CD4-positive, alpha-beta memory T cell (primary cell): ENCODE measurements at places on chromosomes 1 and 21.
A peak's percentile ranks its signal among the peaks of the same experiment; 100 is the strongest.

- no peak for DNase-seq
Measured at GRCh38 chr1:231861541-231862481, 235.2 kb downstream of the DISC1 start.

DNA sequence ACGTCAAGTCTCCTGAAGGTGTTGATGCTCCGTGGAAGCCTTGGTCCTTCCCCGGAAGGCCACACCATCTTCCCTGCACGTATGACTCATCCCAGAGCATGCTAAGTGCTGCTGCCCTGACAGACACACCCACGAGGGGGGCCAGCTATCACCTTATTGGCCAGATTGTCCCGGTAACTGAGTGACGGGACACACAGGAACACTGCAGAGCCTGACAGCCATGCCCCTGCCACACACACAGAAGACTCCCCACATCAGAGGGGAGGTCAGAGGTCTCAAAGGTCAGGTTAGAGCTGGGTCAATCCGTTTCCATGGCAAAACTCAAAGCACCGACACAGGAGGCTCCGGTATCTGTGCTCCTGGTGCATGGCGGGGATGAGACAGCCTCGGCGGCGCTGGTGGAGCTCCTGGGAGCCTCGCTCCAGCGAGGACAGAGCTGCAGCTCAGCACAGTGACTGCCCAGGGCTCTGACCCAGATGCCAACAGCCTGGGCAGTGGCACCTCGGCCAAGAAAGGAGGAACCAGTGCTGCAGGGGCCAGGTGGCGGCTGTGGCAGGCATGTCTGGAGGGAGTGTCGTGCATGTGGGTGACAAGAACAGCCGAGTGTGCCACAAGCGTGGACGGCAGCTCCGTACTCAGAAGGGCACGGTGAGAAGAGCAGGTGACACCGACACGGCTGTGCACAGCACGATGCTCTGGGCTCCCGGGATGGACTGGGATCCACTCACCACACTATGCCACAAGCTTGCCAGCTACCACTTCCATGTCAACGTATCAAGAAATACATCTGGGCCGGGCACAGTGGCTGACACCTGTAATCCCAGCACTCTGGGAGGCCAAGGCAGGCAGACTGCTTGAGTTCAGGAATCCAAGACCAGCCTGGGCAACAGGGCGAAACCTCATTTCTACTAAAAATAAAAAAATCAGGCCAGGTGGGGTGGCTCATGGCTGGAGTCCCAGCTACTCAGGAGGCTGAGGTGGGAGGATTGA lies 14.8 kb upstream of the TMEM240 start:
- no peak for DNase-seq

GRCh38 chr1:26743426-26744059 lies 44.2 kb upstream of the PIGV start:
- DNase-seq = no peak

- no peak for DNase-seq
Measured at GRCh38 chr1:9417695-9418094, 121.6 kb upstream of the SLC25A33 start.

GRCh38 chr1:55846051-55846450 lies 630.9 kb upstream of the USP24 start:
- no peak for DNase-seq

DNA sequence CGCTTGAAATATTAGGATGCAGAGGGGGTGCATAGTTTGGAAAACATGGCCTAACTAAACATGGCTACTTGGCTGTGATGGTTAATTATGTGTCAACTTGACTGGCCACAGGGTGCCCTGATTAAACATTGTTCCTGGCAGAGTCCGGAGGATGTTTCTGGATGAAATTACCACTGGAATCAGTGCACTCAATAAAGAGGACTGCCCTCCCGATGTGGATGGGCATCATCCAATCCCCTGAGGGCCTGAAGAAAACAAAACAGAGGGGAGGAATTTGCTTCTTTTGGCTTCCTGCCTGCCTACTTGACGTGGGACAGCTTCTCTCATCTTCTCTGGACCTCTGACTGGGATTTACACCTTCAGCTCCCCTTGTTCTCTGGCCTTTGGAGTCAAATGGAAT lies 79.1 kb upstream of the KCNE2 start:
- DNase-seq = no peak

GRCh38 chr1:13725714-13726175 lies 25.8 kb downstream of the PRDM2 start:
- DNase-seq = peak; percentile 60

DNA sequence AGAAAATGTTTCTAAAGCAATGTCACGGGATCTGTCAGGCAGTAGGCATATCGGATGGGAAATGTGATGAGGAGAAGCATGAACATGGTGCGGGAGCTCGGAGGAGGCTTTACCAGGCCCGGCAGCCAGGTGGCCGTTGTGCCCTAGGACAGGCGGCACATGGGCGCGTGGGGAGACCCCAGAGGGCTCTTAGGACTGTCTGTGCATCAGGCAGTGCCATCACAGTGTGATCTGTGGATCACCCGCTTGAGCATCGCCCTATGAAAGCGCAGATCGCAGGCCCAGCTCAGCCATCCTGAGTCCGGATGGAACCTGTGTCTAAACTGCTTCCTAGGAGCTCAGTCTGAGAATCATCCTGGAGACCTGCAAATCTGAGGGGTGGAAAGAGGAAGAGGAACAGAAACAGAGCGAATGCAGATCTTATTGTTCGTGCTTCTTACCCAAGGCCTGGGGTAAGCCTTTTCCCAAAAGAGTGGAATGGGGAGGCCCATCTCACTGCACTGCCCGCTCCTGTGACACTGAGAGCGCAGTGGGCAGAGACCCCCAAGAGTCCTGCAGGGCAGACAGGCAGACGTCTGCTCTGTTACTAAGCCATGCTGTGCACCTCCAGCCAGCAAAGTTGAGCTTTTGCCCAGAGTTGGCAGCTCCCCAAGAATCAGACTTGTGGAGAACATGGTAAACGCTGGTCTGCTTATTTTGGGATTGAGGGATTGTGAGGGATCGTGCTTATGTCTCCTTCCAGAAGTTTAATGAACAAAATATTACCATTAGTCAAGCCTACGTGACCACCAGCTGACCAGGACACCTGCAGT lies 251.0 kb downstream of the RHOU start:
- no peak for DNase-seq

- no peak for DNase-seq
Measured at GRCh38 chr1:68570871-68571270, 74.0 kb upstream of the DEPDC1 start.

GRCh38 chr1:34655206-34655874 lies 99.5 kb upstream of the GJB5 start:
- DNase-seq = no peak

DNA sequence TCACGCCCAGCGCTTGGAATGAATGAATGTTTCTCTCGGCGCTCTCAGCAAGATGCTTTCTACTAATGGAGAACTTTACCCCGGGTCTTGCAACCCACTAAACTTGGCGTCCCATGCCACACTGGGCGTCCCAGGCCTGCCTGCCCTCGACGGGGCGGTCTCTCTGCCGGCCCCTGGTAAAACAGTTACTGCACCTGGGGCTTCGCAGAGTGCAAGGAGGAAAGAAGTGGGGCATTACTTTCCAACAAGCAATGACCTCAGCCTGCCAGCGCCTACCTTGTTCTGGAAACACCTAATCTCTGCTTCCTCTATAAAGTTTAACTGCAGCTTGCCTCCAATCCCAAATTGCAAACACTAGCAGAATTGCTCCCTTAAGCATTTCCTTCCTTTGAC lies 27.8 kb upstream of the NFIA start:
- no peak for DNase-seq

GRCh38 chr1:92470216-92470615 lies 16.5 kb downstream of the GFI1 start:
- no peak for DNase-seq

- DNase-seq = no peak
Measured at GRCh38 chr1:243848858-243849420, 1.1 kb downstream of the AKT3 start.

GRCh38 chr1:154847891-154848290 lies 22.2 kb downstream of the KCNN3 start:
- DNase-seq = no peak

GRCh38 chr1:175591083-175591743 lies 152.2 kb downstream of the TNR start:
- no peak for DNase-seq

- DNase-seq = no peak
Measured at GRCh38 chr21:32279377-32279680, 480 bp upstream of the MIS18A start.

DNA sequence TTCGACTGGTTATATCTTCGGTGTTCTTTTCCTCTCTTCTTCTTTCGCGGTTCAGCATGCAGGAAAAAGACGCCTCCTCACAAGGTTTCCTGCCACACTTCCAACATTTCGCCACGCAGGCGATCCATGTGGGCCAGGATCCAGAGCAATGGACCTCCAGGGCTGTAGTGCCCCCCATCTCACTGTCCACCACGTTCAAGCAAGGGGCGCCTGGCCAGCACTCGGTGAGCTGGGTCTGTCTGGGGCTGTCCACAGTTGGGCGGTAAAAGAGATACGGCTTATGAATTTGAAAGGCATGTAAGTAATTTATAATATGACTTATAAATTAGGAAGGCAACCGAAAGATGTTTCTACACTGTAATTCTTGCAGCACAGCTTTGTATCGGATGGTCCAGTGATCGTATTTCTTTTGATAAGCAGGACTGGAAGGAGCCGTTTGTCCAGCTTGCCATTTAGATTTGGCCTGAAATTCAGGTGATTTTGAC lies 334 bp downstream of the CTH start:
- no peak for DNase-seq

DNA sequence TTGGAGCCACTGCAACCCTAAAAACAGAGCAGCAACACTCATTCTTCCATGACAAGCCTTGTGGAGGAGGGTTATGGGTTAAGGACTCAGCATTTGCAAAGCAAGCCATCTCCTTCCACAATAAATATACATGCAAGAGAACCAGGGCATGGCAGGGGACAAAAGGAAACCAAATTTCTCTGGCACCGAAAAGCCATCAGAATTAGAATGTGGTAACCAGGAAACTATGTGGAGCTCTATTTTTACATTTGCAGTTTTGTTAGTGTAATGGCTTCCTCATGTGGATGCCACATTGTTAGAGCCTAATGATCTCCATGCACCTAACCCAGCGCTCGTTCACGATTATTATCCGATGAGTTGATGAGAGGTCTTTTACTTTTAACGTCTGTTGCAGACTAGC lies 91.7 kb downstream of the NAV1 start:
- no peak for DNase-seq

DNA sequence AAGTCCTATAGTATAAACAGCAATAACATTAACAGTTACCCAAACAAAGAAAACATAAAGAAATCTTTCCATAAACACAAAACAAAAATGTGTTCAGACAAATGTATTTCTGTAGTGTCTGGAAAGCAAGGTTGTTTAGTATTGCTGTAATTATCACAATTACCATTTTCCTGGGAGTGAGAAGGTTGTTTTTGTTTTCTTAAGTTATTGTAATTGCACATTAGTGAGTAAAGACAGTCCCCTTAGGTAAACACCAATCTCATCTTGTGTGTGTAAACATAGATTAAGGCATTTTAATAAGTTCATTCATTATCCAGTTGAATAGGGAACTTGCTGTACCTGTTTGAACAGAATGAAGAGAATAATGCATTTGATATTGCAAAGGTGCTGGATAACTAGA lies 356.9 kb upstream of the ADGRL4 start:
- no peak for DNase-seq
